ENCODE measurements at places on chromosomes 2 and 18. TPM values are rescaled to one million over a fixed set of nuclear protein-coding genes. Genes with fewer than 3 reads are reported as not detected.

DNA sequence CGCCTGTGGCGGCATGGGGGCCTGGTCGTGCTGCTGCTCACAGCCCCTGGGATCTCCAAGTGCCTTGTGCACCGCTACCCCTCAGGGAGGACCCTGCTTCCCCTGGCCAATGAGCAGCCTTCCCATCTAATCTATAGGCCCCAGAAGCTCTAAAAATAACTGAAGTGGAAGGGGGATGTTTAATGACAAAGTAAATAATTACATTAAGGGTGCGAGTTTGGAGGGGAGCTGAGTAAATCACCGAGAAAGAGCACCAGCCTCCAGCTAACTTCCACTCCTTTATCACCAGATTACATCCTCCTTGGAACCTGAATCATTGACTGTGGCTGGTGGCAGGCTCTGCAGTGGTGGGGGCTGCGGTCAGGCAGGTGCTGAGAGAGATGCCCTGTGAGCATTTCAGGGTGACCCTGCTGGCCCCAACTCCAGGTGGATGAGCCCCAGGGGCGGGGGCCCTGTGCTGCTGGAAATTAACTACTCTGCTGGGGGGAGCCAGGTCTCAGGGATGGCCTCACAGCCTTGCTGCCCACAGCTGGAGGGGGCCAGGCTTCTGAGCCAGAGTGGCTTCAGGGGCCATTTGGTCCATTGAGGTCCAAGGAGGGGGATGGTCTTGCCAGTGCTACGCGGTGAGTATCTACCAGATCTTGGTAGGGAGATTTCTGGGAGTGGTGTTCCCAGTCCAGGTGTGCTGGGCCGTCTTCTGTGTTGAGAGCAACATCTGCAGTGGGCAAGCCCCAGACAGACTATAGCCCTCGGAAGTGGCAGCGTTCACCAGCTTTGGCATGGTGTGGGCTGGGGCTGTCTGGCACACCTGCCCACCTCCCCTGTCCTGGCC is 74.2 kb downstream of the GLI2 start:
- DNase-seq = no peak

DNA sequence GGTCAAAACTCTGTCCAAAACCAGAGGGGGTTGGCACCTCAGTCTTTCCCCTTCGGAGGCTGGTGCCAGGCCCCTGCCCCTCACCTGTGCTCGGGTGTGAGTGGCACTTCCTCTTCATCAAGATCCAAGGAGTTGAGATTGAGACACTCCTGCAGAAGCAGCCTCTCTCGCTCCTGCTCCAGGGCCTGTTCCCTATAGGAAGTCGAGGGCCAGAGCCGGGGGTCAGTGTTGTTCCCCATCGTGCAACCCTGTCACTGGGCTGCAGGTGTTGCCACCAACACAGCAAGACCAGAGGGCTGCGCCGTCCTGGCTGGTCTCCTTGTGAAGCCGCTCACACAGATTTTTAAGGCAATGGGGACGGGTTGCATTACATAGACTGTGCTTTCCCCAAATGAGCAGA is 18.9 kb downstream of the FAM178B start:
- no peak for DNase-seq

- DNase-seq = no peak
Observed at GRCh38 chr18:58412844-58413666, 215.8 kb downstream of the ALPK2 start.

- no peak for DNase-seq
Observed at GRCh38 chr2:121904656-121905055, 149.2 kb downstream of the TSN start.

DNA sequence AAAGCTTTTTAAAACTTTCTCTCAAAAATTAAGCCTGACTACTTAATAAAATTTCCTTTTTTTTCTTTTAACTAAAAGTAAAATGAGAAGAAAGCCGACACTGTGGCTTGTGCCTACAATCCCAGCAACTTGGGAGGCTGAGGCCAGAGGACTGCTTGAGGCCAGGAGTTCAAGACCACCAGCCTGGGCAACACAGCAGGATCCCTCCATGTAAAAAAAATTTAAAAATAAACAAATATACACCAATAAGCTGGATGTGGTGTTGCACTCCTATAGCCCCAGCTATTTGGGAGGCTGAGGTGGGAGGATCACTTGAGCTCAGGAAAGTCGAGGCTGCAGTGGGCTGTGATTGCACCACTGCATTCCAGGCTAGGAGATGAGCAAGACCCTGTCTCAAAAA is 37.4 kb downstream of the HNRNPLL start:
- no peak for DNase-seq

The MOGAT1 gene
- total RNA-seq = not detected

DNA sequence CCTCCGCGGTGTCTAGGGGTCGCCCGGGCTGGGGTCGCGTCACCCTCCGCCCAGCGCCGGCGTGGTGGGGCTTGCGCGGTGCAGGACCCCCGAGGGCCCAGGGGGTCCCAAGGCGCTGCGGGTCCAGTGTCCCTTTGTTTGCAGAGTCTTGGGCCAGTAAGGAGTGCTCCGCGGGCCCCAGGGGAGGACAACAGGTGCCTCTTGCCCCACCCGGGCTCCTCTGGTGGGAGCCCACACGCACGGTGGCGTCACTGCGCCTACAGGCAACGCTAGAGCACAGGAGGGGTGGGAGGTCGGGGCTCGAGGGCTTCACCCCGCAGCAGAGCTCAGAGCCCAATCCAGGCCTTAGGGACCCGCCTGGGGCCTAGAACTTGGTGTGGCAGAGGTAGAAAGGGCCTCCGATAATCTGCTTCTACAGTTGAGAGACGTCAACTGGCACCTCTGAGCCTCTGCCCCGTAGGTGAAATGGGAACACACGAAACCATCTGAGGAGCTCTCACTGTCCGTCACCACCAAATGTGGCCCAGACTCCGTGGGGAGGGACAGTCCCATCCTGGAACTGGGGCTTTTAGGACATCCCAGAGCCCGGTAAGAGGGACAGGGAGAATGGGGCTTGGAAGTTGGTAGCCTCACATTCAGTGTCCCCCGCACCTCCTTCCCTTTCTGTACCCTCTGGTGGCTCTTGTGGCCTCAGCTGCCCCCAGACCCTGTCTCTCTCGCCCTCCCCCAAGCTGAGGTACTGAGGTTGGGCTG is 1.4 kb downstream of the ARID5A start:
- DNase-seq = no peak

- DNase-seq = peak; percentile 89
Observed at GRCh38 chr2:64727843-64728463, 74.2 kb upstream of the SERTAD2 start.

DNA sequence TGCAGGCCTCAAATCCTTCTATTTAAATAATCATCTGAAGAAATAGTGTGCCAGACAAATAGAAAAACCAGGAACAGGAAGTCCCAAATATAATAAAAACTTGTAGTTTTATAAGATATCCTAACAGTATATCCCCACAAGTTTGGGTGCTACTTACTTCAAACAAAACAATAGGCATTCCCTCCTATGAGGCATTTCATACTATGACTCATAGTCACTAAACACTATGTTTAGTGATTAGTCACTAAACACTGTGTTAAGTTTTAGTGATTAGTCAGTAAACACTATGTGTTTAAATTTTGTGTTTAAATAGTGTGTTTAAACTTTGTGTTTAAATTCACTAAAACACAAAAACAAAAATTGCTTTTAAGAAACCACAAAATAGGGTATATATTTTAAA is 407.0 kb upstream of the CDH19 start:
- no peak for DNase-seq

DNA sequence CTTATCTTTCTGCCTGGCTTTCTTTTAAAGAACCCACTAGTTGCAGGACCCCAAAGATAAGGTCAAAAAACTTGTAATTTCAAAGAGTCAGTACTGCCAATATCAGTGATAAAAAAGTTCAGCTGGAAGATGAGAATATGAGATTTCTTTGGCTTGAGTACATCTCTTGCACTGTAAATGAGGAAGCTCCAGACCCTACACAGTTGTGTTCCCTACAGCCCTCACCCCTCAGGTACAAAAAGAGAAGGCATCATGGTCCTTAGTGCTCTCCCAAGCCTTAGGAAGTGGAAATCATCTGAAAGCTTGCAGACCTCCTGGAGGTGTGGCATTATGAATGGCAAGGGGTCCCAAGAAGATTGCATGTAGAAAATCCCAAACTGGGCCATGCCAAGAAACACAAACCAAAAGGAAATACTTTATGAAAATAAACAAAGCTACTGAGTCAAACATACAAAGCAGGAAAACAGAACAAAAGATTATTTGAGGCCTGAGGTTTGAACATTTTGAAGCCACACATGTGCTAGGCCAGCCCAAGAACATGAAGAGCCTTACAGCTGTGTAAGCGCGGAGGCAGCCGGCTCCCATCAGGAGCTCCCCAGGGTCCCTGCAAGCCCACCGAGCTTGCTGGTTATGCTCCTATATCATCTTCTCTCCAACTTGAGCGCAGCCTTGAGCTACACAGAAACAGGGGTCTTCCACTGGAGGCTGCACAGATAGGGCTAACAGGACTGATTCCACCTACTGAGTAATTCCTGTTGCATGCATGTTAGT is 217.0 kb downstream of the OSR1 start:
- no peak for DNase-seq

GRCh38 chr2:169221745-169222369 is 140.5 kb downstream of the LRP2 start:
- peak; percentile 75 for DNase-seq
